ENCODE measurements at places on chromosomes 2 and 18.

- DNase-seq, result no peak
These were observed 106.6 kb downstream of the SLC5A7 start for GRCh38 chr2:108092886-108093285.

DNA sequence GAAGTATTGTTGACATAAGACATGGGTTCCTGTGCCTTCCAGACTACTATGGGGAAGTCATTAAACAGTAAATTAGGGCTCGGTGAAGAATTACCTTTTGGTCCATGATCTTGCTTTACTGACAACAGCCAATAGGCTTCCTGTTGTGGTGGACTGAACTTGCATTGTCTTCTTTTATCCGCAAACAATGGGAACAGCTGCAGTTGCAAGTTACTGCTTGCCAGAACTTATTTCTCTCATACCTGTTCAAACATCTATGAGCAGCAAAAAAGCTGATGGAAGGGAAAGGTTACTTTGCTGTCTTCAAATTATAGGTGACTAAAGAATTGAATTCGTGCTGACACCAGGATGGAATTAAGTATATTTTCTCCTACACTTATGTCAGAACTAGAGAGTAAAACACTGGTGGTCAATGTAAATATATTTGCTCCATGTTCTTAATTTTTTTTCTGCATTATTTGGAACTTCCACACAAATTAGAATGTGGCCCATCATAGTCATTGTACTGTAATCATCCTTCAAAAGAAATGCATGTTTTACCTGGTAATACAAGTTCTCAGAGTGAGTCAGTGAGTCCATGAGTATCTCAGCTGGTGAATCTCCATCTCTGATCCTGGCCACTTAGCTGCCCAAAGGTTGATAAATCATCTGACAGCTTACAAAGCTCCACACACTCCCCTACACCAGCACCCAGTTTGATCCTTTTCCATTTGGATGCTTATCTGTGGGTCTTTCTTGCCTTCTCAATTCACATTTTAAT is 37.3 kb upstream of the RNF152 start:
- DNase-seq, result no peak

GRCh38 chr2:99035920-99036319 is 99.9 kb upstream of the CRACDL start:
- DNase-seq, result peak; percentile 13

DNA sequence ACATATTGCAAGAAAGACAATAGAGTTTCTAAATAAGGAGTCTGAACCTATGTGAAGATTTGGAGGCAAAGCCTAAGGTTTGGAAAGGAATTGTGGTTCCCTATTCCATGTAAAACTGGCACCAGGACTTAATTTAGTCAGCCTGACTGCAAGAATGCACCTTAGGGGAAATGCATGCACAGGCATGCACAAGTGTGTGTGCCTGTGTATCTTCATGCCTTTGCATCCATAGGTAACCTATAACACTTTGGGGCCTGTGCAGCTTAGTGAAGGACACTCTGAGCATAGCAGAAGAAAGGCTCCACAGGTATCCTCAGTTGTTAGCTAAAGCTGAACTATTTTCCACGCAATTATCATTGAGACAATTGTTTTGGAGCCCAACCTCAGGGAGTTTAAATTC is 73.4 kb downstream of the RPRM start:
- no peak for DNase-seq

DNA sequence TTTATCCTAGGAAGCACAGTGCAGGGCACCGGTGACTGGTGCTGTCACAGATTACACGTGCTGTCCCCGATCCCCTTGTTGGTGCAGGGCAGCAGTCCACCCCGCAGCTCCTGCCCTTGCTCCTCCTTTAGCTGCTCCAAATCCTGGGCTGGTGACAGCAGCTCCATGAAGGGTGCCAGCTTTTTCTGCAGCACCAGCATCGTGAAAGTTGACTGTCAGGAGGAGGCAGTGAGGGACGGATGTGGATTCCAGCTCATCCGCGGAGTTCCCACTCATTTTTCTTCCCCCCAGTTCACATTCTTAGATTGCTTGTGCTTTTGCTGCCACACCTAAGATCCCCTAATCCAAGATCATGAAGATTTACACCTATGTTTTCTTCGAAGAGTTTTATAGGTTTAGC is 67.5 kb downstream of the ONECUT2 start:
- DNase-seq, result no peak

DNA sequence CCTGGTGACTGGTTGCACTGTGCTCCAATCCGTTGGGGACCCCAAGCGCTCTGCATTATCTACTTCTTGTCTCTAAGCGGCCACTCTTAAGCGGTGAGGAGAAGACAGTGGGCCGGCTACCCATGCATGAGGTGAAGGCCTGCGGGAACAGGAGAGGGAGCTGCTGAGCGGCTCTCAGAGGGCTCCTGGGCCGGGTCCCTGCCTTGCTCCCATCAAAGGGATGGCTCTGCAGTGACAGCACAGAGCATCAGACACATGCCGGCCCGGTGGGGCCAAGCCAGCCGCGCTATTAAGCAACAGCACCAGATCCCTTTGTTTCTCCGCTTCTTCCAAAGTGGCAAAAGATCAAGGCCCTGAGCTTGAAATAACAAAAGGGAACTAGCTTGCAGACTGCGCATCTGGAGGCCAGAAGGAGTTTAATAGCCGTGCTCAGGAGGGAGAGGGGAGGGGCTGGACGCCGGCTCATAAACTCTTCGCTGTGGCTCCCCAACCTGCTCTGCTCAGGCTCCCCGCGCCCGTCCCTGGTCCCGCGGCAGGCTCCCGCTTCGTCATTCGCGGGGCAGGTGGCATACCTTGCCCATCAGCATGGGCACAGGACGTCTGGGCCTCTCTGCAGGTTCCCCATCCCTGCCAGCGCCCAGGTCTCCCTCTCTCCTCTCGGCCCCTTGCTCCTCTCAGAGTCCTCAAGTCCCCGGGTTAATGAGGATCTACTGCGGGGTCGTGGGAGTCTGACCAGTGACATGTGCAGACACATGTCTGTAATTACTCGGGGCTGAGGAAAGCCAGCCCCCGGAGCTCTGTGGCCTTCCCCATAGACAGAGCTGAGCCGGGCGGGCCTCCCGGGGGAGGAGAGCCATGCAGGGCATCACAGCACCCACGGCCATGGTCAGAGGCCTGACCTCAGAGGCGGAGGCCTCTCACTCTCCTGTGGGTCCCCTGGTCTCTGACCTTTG is 96.7 kb downstream of the ASB1 start:
- DNase-seq, result peak; percentile 47

- no peak for DNase-seq
These were observed 147.1 kb downstream of the PIEZO2 start for GRCh38 chr18:11002277-11002676.

DNA sequence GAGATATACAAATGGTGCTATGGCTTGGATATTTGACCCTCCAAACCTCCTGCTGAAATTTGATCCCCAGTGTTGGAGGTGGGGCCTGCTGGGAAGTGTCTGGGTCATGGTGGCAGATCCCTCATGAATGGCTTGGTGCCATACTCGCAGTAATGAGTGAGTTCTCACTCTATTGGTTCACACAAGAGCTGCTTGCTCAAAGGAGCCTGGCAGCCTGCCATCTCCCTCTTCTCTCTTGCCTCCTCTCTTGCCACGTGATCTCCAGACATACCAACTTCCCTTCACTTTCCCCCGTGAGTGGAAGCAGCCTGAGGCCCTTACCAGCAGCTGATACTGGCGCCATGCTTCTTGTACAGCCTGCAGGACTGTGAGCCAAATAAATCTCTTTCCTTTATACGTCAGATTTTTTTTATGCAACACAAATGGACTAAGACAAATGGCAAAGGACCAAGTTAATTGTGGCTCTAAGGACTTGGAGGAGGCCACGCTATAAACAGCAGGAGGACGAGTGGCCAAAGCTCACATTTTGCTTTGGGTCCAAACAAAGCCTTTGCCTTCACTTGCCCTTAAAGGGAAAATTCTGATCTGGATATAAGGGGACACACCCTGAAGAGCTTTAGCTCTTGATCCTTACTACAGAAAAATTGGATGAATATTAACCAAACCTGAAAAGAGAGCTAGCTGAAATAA is 214.7 kb downstream of the SS18 start:
- DNase-seq, result peak; percentile 29

GRCh38 chr18:39329496-39330275 is 1764.1 kb upstream of the CELF4 start:
- no peak for DNase-seq

DNA sequence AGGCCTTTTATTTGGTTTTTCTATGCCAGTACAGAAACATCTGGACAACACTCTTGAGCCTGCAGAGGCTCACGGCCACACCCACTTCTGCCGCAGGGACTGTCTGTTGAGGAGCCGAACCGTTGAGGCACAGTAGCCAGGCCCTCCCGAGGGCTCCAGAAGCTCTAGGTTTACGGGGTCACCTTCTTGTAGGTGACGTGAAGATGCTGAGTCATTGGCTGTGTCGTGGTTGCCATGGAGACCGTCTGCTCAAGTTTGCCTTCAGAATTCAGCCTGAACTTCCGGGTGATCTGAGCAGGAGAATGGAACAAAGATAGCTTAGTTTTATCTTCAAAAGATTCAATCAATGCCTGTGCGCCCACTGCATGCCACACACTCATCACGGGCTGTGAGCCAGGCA is 25.9 kb downstream of the BOK start:
- DNase-seq, result peak; percentile 64

GRCh38 chr2:105237045-105237765 is 4.3 kb upstream of the GPR45 start:
- no peak for DNase-seq

DNA sequence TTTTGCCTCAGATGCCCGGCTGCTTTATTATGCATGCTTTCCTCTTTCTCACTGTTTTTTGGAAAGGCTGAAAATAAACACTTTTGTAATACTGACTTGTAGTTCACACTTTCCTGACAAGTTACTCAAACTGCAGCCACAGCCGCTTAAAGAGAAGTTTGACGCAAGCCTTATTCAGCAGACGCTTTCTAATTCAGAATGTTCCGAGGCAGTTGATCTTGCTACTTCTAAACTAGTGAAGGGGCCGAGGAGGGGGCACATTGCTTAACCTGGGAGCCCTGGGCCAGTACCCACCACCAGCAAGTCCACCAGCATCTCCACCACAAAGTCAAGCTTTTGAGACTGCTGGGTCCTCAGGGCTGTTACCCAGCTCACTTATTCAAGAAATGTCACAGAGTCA is 71.8 kb upstream of the SPRED2 start:
- no peak for DNase-seq

- DNase-seq, result no peak
These were observed 42.1 kb downstream of the ROCK1 start for GRCh38 chr18:21069468-21069867.

DNA sequence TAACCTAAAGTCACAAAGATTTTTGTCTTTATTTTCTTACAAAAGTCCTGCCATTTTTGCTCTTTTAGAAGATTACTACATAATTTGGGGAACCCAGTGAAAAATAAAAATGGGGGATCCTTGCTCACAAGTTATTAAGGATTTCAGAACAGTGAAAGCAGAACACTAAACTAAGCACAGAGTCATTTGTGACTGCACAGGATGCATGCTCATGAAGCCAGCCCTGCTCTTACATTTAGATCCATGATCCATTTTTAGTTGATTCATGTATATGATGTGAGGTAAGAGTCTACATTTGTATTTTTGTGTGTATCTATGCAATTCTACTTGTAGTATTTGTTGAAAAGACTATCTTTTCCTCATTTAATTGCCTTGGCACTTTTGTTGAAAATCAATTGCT is 21.8 kb downstream of the SP140L start:
- DNase-seq, result no peak

DNA sequence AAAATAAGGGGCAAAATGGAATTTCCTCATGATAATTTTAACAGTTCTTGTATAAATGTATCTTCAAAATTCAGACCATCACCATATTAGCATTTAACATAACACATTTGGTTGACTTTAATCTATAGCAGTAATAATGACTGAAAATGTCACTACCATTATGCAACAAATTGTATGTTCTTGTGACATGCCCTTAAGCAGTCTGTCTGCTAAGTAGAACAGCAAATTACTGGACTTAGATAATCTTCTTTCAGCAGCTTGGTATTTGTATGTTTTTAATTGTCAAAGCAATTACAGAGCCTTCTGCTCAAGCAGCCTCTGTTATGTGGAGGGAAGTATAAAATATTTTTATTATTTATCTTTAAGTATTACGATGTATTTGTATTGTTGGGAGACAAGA is 214.3 kb upstream of the NXPH2 start:
- DNase-seq, result no peak

DNA sequence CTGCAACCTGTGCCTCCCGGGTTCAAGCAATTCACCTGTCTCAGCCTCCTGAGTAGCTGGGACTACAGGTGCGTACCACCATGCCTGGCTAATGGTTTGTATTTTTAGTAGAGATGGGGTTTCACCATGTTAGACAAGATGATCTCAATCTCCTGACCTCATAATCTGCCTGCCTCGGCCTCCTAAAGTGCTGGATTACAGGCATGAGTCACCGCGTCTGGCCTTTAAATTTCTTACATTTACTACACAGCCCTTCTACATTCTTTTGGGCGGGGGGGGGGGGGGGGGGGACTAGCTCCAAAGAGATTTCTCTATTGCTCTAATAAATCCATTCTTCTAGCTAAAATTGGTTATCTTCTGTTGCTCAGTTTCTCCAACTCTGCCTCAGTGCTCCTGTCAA is 964.9 kb upstream of the ACVR2A start:
- peak; percentile 17 for DNase-seq

DNA sequence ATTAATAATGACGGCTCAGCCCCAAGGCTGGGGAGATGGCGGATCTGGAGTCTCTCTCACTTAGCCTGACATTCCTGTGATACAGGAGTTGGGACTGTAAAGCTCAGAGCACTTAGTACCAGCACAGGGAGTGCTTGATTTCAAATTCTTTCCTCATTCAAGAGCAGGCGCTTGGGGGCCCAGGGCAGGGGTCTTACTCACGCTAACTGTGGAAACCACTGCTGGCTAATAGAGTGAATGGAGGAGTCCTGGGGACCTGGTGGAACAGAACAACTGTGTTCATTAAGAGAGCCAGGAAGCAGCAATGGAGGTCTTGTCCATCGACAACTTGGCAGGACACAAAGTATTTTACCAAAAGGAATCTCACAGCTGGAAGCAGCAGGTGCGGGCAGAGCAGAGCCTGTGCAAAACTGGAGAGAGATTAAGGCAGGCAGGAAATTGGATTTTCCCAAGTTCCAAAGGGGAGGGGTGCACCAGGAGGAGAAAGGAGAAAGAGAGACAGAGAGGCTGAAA is 358.9 kb downstream of the TNS1 start:
- no peak for DNase-seq

DNA sequence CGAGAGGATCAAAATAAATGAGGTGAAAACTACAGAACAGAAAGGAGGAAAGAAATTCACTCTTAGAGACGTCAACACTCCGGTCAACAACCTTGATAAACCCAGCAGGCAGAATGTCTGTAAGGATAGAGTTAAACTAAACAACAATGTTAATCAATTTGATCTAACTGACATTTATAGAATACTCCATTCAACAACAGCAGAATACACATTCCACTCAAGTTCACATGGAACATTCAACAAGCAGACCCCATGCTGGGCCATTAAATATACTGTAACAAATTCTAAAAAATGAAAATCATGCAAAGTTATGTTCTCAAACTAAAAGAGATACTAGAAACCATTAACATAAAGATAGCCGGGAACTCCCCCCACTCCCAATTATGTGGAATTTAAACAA is 41.8 kb downstream of the FAM210A start:
- DNase-seq, result no peak

- DNase-seq, result peak; percentile 23
These were observed 230.4 kb downstream of the MEIS1 start for GRCh38 chr2:66665124-66665984.

- DNase-seq, result no peak
These were observed 71.2 kb downstream of the SPATS2L start for GRCh38 chr2:200377355-200378336.

- DNase-seq, result no peak
These were observed 10.5 kb upstream of the UGP2 start for GRCh38 chr2:63831176-63831575.

All from iris pigment epithelial cell (primary cell).